ENCODE measurements at places on chromosomes 12 and 14.

GRCh38 chr14:96805956-96806355, 8.8 kb downstream of the VRK1 start:
- DNase-seq, result no peak

DNA sequence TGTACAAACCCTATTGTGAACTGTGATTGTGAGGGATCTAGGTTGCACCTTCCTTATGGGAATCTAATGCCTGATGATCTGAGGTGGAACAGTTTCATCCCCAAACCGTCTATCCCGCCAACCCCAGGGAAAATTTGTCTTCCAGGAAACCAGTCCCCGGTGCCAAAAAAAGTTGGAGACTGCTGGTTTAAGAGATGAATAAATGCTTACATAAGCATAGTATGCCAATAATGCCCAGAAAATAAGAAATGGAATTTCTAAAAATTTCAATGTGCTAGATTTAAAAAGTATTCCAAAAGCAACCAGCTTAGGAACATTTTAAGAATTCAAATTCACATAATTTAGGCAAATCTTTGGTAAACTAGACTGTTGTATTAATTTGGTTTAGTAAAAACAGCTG, 5.4 kb upstream of the RNU6-8 start:
- DNase-seq, result no peak

DNA sequence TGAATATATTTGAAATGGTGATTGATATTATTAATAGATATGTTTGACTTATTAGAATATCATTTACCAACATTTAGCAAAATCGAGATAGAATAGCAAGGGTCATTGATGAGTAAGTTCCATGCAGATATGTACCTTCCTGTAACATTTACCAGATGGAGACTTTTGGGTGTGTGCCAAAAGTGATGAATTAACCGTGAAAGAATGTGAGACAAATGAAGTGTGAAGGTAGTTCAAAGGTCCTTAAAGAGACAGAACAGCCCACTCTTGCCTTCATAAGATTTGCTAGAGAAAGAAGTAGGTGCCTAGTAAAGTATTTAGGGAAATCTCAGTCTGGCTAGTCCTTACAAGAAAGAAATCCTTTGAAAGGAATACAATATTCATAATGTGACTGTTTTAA, 45.5 kb downstream of the FGD4 start:
- DNase-seq, result no peak

- DNase-seq, result no peak
Observed at GRCh38 chr14:60114881-60115280, 23.2 kb downstream of the PCNX4 start.

DNA sequence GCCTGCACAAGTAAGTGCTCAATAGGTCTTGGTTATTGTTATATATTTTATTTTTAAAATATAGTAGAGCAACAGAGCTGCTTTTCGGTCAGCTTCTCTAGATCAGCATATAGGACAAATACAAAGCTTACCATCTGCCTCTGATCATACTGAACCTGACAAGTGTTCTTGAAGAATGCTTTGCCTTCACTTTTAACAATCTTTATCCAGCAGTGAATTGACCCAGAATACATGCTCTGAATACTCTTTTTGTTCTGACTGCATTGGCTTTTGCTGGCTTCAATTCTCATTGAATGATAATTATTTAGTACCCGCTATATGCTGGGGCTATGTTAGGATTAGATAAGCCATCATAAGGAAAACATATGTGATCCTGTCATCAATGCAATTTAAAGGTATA, 137.8 kb downstream of the DHRS2 start:
- DNase-seq, result no peak

GRCh38 chr12:42421844-42422779, 96.1 kb downstream of the PPHLN1 start:
- DNase-seq, result peak; percentile 27

Data from inflammatory macrophage treated with lipopolysaccharide for 1 hour (primary cell).